ENCODE measurements at places on chromosomes 5 and 9.
A peak's percentile ranks its signal among the peaks of the same experiment; 100 is the strongest.

GRCh38 chr5:75044406-75044805, 8.0 kb downstream of the GCNT4 start:
- DNase-seq = peak; percentile 23

DNA sequence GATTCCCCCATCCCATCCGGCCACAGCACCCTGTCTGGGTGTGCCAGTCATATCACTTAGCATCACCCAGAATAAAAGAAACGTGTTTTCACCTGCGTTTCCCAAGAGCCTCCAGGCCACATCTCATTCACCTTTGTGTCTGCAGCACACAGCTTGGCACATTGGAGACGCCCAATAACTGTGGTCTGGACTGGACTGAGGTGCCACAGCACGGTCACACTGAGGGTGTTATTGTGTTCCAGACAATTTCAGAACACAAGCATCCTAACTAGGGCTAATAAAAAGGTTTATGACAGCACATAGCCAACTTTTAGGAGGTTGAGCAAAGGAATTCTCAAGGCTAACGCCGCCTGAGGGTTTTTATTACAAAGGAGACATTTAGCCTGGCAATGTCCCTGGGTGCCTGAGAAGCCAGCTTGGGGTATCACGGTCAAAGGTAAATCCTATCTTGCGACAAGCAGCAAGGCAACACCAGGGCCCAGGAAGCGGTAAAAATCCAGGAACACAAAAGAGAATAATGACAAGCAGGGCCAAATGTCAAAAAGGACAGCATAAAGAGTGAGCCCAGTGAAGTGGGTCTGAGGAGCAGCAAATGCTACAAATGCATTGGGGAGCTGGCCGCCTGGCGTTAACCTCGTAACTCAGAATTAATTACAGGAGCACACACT, 3.4 kb downstream of the EPB41L4B start:
- no peak for DNase-seq

DNA sequence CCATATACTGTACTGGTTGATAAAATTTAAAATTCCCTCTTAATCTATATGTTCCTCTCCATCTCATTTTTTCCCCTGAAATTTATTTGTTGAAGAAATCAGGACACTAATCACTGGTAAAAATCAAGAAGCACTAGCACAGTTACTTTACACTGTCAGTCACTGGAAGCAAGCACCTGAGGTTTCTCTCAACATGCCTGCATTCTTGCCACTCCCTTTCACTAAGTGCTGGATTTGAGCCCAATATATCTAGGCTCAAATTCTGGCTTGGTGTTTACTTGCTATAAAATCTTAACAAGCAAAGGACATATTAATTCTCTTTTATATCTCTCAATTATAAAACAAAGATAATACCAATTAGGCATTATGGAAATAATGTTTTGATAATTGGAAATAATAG, 58.6 kb downstream of the DIAPH1 start:
- peak; percentile 47 for DNase-seq

- peak; percentile 86 for DNase-seq
These were observed 42.3 kb upstream of the MOCS2 start for GRCh38 chr5:53151713-53152458.

- peak; percentile 96 for DNase-seq
These were observed 34.2 kb upstream of the MYOT start for GRCh38 chr5:137833463-137833862.

DNA sequence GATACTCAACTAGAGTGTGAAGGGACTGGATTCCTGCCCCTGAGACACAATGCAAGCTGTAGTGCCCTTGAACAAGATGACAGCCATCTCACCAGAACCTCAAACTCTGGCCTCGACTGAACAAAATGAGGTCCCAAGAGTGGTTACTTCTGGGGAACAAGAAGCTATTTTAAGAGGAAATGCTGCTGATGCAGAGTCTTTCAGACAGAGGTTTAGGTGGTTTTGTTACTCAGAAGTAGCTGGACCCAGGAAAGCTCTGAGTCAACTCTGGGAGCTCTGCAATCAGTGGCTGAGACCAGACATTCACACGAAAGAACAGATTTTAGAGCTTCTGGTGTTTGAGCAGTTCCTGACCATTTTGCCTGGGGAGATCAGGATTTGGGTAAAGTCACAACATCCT, 2.4 kb downstream of the ZNF483 start:
- DNase-seq = peak; percentile 4

- no peak for DNase-seq
These were observed 14.8 kb upstream of the NR3C1 start for GRCh38 chr5:143418140-143418866.
